Left hindlimb (tissue), 1 donor: ENCODE measurements at places on chromosomes 5 and 9.

DNA sequence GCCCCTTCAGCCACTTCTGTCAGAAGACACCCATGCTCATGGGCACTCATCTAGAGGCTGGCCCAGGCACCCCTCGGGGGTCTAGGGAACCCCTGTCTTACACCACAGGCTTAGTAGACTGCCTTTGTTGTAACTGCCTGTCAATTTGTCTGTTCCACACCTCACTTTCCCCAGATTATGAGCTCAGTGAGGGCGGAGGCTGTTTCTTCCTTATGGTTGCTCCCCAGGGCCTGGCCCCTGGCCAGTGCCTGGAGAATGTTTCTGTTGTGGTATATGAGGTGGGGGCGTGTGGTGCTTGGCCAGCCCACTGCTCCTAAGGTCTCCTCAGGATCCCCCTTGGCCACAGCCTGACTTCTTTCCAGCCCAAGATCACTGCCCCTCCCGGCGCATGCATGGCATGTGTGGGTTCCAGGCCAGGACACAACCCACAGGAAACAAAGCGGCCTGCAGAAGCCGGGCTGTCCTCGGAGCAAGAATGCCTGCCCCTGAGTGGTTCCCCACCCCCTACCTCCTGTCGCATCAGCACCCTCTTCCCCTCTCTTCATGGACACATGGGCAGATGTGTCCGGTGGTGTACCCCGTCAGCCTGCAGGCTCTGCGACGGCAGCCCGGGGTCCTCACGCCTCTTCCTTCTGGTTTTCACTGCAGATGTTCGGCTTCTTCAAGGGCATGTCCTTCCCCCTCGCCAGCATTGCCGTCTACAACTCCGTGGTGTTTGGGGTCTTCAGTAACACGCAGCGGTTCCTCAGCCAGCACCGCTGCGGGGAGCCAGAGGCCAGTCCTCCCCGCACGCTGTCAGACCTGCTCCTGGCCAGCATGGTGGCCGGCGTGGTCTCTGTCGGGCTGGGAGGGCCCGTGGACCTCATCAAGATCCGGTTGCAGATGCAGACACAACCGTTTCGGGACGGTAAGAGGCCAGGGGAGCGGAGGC, 17.7 kb downstream of the SLC25A48 start:
- no peak for DNase-seq

- no peak for DNase-seq
Observed at GRCh38 chr5:3218916-3219650, 376.5 kb upstream of the IRX1 start.

DNA sequence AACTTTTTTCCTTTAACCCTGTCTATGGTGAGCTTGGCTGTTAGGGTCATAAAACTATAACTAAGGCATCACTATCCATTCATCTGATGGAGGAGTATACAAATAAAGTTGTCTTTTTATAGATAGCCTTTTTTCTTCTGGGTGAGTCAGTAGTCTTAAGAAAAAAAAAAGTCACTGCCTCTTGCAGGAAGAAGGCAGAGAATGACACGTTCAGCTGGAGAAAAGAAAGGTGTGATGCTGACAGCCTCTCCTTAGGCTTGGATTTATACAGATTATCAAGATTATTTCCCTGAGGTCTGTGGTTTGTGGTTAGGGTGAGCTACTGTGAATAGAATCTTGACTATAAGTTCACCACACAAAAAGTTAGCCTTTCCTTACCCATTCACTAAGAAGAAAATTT, 23.0 kb downstream of the EPB41L4B start:
- DNase-seq: no peak

GRCh38 chr5:94196953-94197352, 421.5 kb downstream of the KIAA0825 start:
- DNase-seq: no peak

- no peak for DNase-seq
Observed at GRCh38 chr5:489689-490080, 34.6 kb downstream of the SLC9A3 start.

GRCh38 chr5:138334867-138335447, 3.1 kb upstream of the FAM53C start:
- no peak for DNase-seq

GRCh38 chr9:89878687-89879086, 273.9 kb downstream of the GADD45G start:
- no peak for DNase-seq

DNA sequence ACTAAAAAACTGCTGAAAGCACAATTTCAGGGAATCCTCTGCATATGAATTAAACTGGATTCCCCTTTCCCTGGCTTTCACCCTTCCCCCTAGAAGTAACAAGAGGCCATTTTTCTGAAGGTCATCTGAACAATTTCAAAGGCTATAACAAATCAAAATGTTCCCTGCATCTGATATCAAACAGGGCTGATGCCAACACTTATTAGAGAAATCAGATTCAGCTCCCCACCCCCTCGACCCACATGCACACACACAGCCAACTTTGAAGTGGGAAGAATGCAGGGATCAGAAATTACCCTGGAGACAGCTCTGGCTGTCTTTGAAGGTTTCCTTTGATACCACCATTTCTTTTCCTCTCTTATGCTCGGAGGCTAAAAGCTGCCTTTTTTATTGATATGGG, 149.0 kb upstream of the RAPGEF1 start:
- no peak for DNase-seq

DNA sequence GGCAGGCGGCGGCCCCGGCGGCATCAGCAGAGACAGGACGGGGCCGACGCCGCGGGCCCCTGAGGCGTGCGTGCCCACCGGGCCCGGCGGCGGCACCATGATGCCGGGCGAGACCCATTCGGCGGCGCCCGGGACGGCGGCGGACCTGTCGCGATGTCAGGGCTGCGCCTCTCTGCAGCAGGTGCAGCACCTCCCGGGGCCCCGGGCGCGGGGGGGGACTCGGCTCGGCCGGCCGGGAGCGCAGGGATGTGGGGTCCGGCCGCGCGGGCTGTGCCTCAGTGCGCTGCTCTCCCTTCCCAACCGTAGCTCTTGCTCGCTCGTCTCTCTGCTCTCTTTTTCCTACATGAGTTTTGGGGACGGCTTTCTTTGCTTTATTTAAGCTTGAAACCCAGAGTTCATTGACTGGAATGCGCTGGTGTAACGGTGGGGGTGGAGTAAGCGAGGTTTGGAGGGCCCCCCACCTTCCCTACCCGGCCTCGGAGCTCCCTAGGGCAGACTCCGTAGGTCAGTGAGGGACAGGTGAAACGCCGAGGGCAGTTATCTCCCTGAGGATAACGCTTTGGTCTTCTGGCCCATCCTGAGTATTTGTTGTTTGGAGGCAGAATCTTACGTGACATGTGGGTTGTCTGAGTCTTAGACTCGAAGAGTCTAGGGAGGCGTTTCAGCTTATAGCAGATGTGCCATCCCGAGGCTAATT, 490 bp downstream of the ICE1 start:
- no peak for DNase-seq

DNA sequence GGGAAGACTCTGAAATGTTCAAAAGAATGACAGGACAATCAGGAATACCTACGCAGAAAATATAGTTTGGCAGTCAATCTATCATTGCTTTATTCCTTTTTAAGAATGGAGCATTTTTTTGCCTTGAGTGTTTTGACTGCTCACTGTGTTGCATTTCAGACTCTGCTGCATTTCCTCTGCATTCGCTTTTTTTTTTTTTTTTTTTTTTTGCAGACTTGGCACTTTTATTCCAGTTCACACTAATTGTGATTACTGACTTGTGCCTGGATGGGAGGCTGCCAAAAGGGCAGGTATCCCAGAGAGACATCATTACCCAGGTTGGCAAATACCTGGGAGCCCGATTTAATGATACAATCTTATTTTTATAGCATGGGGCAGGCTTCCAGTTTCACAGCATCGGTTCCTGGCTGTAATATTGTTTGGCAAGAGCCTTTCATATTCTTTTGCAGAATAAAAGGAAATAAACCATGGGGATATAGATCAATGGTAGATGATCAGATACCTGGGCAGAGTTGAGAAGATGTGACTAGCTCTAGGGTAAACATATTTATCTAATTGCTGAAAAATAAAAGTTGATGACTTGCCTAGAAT, 1132.6 kb downstream of the MAT2B start:
- no peak for DNase-seq

DNA sequence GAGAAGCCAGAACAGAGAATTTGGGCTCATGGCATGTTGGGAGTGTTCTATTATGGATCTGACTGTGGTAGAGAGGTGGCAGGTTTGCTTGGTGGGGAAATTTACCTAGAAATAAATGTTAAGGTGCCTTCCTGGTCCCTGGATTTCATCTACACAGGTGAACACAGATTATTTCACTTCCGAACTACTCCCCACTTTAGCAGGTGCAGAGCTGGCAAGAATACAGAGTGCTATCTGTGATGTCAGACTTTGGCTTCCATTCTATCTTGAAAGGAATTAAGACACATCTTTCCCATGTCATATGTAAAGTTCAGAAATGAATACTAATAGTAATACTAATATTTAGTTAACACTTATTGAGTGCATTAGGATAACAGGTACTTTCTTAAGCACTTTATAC, 234.0 kb downstream of the KCTD16 start:
- DNase-seq: no peak

DNA sequence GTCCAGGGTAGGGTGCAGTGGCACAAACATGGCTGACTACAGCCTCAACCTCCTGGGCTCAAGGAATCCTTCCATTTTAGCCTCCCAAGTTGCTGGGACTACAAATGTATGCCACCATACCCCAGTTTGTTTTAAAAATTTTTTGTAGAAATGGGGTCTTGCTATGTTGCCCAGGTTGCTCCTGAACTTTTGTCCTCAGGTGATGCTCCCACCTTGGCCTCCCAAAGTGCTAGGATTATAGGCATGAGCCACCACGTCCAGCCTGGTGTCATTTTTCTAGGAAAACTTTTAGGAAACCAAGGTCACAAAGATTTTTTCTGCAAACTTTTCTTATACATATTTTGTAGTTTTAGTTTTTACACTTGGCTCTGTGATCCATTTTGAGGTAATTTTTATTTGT, 10.8 kb downstream of the RMI1 start:
- DNase-seq: no peak

GRCh38 chr5:81800797-81801196, 49.9 kb upstream of the SSBP2 start:
- no peak for DNase-seq

DNA sequence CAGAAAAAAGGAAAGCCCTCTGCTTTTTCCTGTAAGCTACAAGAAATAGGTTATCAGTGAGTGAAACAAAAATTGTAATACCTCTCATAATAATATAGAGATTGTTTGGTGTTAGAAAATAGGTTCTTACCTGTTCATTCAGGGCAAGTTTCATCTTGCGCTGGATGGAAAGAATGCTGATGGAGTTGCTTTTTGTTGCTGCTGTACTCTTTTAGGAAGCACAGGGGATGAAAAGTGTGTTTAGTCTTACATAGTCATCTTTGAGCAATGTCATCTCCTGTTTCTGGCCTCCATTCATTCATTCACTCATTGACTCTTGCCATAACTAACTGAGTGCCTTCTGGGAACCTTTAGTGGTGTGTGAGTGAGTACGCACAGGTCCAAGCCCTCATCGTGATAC, 6.4 kb downstream of the ENTREP1 start:
- DNase-seq: no peak

DNA sequence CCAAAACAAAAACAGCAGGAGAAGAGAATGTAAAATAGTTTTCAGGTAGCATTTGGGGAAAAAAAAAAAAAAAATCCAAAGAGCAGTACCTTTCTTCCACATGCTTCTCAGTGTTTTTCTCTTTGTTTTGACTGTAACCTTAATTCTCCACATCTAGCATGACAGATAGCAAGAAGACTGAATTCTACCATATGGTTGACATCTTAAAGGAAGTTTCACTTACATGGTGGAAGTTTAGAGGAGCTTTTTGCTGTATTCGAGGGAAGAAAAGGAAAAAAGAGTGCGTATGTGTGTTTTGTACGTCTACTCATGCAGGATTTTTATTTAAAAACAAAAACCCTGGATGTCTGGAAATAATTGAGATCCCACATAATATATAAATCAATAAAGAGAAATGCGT, 604.8 kb downstream of the CCDC171 start:
- no peak for DNase-seq

DNA sequence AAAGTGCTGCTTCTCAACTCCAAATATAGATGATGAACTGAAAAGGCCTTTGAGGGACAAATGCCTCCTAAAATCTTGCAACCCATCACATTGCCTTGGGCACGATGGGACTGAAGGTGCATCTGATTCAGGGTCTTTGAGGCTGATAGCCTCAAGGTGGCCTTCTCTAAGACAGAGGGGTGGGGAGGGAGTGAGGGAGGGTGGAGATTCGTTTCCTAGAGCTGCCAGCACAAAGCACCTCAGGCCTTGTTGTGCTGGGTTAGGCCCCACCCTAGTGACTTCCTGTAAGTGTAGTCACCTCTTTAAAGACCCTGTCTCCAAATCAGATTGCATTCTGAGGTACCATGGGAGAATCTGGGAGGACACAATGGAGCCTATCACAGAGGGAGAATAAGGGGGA, 57.1 kb downstream of the BARX1 start:
- no peak for DNase-seq

DNA sequence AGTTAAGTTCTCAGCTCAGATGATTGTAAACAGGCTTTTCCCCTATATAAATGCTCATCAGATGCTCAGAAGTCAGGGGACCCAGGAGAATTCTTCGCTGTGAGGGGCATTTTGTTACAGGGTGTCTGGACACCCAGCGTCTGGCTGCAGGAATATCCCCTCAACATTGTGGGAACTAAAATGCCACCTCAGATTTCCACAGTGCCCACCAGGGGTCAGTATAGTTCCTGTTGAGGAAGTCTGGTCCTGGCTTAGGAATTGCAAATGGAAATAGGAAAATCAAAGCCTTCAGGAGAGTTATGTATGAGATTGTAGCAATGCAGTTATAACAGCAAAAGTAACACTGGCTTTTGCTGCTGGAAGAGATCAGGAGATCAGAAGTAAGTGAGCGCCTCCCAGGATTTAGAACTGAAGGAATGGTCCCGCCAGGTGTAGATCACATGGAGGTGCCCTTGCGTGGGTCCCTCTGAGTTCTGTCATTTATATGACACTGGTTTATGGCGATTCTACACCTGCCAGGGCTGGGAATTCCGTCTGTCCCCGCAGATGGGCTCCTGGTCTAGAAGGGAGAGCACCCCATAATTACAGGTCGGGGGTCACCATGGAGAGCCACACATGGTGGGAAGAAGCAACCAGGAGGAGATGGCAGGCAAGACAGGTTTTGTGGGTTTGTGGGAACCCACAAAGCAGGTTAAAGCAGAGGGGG, 47.1 kb upstream of the CTSL start:
- peak; percentile 61 for DNase-seq

- no peak for DNase-seq
Observed at GRCh38 chr5:86970361-86970760, 297.3 kb upstream of the RASA1 start.

- no peak for DNase-seq
Observed at GRCh38 chr5:96339862-96340261, 93.2 kb downstream of the PCSK1 start.

DNA sequence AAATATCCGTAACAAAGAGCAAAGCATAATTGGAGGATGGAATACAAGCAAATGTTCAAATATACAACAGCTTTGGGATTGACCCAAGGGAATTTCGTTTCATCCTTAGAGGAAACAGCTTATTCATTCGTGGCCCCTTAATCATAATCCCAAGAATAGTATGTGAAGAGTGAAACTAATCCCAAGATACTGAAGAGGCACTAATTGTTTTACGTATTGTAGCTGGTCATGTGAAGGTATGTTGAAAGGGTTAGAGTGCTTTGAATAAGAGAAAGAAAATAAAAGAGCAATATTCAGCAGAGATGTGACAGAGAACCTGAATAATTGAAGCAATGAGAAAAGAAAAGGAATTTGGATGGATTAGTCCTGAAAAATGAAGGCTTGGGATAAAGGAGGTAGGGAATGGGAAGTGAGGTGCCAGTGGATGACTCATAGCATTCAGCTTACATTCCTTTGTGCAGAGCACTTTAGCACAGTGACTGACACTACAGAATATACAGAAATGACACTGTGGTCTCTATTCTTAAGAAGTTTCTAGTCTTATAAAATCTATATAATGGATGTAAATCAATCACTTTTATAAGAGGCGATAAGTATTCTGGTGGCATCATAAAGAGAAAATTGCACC, 221.9 kb downstream of the TLR4 start:
- DNase-seq: no peak
